Ovary (tissue), 10 donors: ENCODE measurements at places on chromosomes 13 and 19. TPM values are rescaled to one million over a fixed set of nuclear protein-coding genes. Genes with fewer than 3 reads are reported as not detected.
A peak's percentile ranks its signal among the peaks of the same experiment; 100 is the strongest.

- no peak for DNase-seq
Observed at GRCh38 chr13:101624210-101624922, 171.9 kb downstream of the ITGBL1 start.

- no peak for DNase-seq
Observed at GRCh38 chr13:50361282-50361681, 346.0 kb downstream of the KCNRG start.

DNA sequence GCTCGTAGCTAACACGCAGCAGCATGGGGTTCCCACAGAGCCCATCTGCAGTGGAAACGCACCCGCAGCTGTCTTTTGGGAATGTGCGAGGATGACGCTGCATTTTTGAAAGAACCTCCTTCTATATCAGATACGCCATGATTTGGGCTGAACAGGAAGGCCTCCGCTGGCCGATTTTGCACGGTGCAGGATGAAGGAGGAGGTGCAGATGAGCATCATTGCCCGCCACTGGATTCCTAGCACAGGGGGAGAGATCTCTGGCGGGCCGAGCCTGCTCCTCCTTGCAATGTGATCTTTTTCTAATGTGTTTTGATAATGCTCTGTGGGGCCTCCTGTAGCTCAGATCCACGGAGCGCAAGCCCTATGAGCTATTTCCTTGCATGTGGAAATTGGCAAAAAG, 55.5 kb downstream of the EFNB2 start:
- no peak for DNase-seq

DNA sequence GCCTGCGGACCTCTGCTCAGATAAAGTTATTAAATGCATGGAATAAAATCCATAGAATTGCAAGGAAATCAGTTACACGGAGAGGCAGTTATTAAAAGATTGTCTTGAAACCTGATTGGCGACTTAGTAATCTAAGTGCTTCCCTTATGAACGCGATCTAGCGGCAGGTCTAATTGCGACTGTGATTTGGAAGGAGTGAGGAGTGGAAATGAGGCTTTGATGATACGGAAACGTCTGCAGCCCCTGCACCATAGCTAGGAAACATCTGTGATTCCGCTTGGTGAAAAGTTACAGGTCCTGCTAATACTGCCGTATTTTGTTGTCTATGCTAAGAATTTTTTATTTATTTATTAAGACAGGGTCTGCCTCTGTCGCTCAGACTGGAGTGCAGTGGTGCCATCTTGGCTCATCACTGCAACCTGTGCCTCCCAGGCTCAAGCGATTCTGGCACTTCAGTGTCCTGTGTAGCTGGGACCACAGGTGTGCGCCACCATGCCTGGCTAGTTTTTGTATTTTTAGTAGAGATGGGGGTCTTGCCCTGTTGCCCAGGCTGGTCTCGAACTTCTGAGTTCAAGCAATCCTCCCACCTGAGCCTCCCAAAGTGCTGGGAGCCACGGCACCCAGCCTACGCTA, 887 bp downstream of the NDUFS7 start:
- no peak for DNase-seq

GRCh38 chr13:102873653-102874052, 27.8 kb downstream of the ERCC5 start:
- no peak for DNase-seq

DNA sequence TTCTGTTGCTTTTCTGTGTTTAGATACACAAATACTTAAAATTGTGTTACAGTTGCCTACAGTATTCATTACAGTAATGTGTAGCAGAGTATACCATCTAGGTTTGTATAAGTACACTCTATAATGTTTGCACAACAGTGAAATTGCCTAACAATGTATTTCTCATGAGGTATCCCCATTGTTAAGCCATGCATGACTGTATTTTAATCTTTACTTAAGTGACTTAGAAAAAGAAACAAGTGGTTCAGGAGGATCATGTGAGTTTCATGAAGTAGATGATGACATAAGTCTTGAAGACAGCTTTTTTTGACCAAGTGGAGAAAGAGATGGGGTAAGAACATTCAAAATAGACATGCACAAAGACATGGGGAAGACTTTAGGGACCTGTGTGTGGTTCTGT, 8.4 kb upstream of the KCTD4 start:
- no peak for DNase-seq

DNA sequence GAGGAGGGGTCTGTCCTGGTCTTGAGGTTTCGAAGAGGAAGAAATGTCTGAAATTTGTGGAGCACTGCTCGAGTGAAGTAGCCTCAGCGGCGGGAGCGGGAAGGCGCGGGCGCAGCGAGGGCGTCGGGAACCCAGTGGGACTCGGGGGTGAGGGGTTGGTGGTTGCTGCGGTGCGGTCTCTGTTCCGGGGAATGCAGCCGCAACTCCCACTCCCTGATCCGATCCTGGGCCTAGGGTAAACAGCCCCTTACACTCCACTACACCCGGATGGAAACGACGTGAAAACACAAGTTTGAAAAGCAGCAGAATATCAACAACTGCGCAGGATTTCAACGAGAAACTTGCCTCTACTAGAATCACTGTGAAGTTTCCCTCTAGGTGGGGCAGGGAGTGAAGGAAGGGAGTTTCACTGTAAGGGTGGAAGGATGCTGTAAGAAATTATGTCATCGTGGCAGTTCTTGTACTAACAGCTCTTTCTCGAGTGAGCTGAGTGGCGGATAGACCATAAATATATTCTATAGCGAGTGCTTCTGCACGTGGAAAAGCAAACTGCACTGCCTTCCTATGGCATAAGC, 2.0 kb upstream of the KLF12 start:
- peak; percentile 42 for DNase-seq

GRCh38 chr13:40271931-40272775, 394.3 kb downstream of the FOXO1 start:
- DNase-seq, result peak; percentile 90

GRCh38 chr19:45791744-45792469, 738 bp downstream of the DMWD start:
- DNase-seq, result no peak

DNA sequence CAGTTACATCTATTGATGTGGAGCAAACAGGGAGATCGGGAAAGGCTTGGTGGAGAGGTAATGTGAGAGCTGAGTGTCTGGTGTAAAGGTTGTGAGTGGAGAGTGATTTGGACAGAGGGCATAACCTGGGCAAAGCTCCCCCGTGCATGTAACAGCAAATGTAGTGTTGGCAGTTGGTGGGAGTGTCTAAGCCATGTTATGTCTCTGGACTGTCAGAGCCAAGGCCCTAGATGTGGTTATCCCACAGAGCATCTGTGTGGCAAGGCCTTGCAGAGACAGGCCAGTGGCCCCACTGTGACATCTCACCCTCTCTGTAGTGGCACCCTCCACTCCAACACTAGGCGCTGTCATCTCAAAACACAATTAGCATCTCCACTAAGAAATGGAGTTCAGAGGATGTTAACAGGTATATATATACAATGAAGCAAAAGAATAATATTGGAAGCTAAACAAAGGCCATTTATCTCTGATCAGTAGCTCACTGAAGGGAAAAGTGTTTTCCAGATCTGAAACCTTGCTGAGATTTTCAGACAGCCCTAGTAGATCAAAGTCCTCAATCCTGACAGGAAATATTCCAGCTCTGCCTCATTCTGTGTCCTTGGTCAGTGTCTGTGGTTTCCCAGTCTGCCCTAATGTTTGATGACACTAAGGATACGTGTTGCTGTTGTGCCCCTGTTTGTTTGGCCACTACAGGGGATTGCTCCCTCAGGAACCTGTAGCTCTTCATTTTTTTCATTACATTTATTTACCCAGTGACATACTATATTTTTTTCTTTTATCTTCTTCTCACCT, 20.2 kb downstream of the POLR1D start:
- DNase-seq, result no peak

DNA sequence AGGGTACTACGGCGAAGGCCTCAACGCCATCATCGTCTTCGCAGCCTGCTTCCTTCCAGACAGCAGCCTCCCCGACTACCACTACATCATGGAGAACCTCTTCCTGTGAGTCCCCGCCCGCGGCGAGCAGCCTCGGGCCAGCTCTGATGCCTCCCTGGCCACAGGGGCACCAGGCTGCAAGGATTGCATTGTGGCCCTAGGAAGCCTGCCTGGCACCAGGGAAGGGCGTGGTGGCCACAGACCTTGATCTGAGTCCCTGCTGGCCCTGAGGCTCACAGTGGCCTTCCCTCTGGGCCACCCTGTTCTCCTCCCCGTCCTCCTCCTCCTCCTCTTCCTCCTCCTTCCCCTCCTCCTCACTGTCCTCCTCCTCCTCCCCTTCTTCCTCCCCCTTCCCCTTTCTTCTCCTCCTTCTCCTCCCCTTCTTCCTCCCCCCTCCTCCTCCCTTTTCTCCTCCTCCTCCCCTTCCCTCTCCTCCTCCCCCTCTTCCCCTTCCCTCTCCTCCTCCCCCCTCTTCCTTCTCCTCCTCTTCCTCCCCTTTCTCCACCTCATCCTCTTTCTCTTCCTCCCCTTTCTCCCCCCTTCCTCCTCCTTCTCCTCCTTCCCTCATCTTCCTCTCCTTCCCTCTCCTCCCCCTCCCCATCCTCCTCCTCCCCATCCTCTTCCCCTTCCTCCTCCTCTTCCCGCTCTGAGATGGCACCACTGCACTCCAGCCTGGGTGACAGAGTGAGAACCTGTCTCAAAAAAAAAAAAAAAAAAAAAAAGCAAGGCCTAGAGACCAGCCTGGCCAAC, 24.4 kb upstream of the NMRK2 start:
- no peak for DNase-seq

- no peak for DNase-seq
Observed at GRCh38 chr13:113990321-113990837, 16.5 kb upstream of the C13orf46 start.

Gene RGL3
- total RNA-seq, result 4.2 TPM

Gene SYT3
- 0.08 TPM for total RNA-seq

Gene SHISA7
- total RNA-seq, result not detected

Gene NKG7
- 1.3 TPM for total RNA-seq

Gene LIM2
- total RNA-seq, result not detected

Gene GPR183
- 12.6 TPM for total RNA-seq
